ENCODE measurements at places on chromosomes 11 and 22. TPM values are rescaled to one million over a fixed set of nuclear protein-coding genes. Genes with fewer than 3 reads are reported as not detected.

PRG3 gene
- not detected for total RNA-seq

SERPIND1 gene
- total RNA-seq, result not detected

CHRDL2 gene
- not detected for total RNA-seq

B4GALNT4 gene
- 5.1 TPM for total RNA-seq

INSC gene
- not detected for total RNA-seq

IGSF9B gene
- 73.6 TPM for total RNA-seq

GAL3ST1 gene
- not detected for total RNA-seq

CDHR5 gene
- total RNA-seq, result not detected

SLC25A18 gene
- total RNA-seq, result not detected

- no peak for DNase-seq
Measured at GRCh38 chr11:77173494-77173893, 45.4 kb downstream of the MYO7A start.

DNA sequence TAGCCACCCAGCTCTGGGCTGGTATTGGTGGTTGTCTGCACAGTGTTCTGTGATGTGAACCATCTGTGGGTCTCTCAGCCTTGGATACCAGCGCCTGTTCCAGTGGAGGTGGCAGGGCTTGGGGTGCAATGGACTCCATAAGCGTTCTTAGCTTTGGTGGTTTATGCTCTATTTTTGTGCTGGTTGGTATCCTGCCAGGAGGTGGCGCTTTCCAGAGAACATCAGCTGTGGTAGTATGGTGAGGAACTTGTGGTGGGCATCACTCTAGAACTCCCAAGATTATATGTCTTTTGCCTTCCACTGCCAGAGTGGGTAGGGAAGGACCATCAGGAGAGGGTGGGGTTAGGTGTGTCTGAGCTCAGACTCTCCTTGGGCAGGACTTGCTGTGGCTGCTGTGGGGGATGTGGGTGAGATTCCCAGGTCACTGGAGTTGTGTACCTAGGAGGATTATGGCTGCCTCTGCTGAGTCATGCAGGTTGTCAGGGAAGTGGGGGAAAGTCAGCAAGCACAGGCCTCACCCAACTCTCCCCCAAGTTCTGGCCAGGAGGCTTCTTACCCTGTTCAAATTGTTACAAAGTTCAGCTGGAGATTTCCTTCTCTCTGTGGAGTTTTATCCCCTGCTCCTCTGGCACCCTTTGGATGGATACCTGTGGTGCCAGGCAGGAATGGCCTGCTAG is 47.2 kb downstream of the MRGPRX2 start:
- no peak for DNase-seq

- DNase-seq, result peak; percentile 47
Measured at GRCh38 chr11:110077831-110078325, 15.3 kb upstream of the ZC3H12C start.

GRCh38 chr22:28021116-28021997 is 102.3 kb upstream of the PITPNB start:
- no peak for DNase-seq

DNA sequence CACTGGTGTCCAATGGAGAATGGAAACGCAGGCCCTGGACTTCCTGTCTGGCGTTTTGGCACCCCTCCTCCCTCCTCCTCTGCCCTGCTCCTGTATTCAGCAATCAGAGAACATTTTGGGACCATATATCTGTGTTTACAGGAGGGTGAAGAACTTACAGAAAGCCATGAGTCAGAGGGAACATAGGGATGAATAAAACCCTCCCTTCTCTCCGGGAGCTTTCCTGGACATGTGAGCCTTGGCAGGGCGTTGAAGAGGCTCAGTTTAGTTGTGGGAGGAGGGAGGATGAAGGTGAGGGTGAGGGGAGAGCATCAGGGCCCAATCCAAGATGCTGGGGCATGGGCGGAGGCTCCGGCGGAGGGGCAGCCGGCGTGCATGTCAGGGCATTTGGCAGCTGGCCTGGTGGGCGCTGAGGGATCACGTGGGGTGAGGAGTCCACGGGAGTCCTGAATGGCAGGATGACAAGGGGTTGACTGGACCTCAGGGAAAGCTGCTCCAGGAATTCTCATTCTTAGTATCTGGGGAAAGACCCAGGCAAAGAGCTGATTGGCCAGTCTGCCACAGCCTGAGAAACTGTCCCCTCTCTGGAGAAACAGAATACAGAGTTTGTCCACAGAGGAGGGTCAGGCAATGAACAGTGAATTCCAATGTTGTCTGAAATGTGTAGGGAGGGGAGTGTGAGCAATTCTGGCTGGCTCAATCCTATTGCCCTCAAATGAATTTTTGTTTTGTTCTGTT is 28.9 kb downstream of the MICAL2 start:
- no peak for DNase-seq

DNA sequence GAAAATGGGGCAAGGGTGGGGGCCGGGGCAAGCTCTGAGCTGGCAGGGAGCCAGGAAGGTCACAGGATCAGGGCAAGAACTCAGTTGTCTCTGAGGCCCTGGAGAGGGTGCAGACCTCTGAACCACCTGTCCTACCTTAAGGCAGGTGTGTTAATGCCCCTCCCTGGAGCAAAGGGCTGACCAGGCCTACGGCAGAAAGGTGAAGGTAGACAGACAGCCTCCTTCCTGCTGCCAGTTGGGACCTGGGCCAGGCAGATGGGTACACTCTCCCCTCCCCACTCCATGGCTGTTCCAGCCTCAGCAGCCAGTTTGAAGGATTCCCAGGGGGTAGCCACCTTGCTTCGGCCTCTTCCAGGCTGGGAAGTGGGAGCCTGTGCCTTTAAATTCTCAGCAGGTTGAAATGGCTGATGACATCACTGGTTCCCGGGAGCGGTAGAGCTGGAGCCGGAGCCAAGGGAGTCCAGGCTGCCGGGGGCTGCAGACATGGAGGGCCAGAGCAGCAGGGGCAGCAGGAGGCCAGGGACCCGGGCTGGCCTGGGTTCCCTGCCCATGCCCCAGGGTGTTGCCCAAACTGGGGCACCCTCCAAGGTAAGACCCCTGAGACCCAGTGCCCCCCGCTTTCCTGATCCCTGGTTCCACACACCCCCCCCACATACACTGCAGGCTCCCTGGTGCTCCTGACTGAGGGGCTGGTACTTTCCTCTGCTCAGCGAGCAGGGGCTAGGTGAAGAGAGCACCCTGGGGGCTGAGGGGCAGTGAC is at the start of gene INPP5J:
Gene INPP5J, plus strand, starts transcription at position 435 of the 760 bp plus-strand sequence. Its CDS starts 49 bp downstream, at position 484.
- DNase-seq, result no peak

DNA sequence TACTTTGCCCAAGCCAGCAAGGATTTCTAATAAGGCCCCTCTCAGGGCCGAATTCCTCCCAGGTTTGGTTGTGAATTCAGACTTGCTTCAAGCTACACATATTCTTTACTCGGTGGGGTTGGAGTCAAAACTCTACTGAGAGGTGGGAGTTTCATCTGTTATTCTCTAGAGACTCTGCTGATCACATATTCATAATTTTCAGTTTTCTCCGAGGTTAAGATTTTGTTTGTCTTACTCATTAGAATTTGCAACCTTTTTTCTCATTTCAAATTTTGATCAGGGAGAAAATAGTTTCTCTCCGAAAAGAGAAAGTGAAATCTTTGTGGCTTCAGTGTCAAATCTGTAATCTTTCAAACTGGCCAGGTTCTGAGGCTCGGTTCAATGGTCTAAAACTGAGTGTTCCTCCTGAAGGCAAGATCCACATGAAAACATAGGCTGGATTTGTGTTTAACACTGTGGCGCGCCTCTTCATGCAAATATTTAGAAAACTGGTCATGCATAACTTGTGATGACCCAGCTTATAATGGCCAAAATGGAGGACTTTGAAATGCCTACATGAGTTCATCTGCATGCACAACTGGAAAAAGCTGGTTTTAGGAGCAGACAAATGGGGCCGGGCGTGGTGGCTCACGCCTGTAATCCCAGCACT is 21.5 kb upstream of the GSTP1 start:
- no peak for DNase-seq

DNA sequence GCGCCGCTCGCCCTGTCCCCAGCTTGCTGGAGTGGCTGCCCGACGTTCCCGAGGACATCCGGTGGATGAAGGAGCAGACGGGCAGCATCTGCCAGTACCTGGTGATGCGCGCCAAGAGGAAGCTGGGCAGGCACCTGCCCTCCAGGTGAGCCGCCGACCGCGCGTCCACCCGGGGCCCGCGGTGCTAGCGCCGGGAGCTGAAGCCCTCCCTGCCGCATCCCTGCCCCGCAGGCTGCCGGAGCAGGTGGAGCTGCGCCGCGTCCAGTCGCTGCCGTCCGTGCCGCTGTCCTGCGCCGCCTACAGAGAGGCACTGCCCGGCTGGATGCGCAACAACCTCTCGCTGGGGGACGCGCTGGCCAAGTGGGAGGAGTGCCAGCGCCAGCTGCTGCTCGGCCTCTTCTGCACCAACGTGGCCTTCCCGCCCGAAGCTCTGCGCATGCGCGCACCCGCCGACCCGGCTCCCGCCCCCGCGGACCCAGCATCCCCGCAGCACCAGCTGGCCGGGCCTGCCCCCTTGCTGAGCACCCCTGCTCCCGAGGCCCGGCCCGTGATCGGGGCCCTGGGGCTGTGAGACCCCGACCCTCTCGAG is 3.3 kb upstream of the CRACR2B start:
- DNase-seq, result no peak

DNA sequence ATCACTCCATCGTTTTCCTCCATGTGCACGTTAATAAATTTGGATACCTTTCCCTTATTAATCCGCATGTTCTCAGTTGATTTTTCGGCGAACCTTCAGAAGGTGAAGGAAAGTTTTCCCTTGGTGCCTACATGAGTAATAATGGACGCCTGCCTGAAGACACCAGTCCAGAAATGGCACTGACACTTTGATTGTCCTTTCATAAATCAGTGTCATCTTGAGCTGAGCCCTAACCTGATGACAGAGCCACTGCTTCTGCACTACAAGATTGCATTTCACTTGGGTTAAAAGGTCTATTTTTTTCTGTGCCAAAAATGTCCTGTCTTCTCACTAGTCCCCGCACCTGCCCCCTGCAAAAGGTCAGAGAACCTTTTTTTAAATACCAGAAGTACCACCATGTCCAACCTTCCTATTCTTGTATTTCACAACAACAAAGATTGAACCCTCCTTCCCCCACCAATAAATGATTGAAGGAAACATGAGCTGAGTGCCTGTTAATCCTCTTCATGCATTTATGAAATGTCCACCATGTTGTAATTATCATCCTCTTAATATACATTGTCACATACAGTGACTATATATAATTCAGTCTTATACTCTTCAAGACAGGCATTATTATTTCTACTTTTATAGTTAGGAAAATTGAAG is 219.9 kb upstream of the UBASH3B start:
- no peak for DNase-seq

DNA sequence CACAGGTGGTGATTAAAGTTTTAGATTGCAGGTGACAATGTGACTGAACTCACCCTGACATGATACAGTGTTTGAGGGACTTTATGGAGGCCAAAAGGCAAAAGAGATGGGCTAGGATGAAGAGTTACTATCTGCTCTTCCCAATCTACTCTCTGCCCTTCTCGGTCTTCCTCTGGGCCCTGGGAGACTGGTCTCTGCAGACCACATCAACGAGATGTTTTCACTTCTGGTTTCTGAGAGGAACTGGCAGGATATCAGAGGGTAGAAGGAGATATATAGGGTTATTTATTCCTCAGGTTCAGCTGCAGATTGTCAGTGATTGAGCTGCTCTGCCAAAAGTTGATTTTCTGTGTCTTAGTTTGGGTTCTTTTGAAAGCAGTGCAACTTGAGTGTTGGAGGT is 32.4 kb upstream of the CD44 start:
- DNase-seq, result no peak

GRCh38 chr11:36056160-36056751 is 112.4 kb downstream of the LDLRAD3 start:
- no peak for DNase-seq

GRCh38 chr22:24107661-24108060 is 73.6 kb upstream of the SUSD2 start:
- DNase-seq, result no peak

GRCh38 chr11:6824136-6824823 is 21.2 kb upstream of the OR10A5 start:
- DNase-seq, result no peak

DNA sequence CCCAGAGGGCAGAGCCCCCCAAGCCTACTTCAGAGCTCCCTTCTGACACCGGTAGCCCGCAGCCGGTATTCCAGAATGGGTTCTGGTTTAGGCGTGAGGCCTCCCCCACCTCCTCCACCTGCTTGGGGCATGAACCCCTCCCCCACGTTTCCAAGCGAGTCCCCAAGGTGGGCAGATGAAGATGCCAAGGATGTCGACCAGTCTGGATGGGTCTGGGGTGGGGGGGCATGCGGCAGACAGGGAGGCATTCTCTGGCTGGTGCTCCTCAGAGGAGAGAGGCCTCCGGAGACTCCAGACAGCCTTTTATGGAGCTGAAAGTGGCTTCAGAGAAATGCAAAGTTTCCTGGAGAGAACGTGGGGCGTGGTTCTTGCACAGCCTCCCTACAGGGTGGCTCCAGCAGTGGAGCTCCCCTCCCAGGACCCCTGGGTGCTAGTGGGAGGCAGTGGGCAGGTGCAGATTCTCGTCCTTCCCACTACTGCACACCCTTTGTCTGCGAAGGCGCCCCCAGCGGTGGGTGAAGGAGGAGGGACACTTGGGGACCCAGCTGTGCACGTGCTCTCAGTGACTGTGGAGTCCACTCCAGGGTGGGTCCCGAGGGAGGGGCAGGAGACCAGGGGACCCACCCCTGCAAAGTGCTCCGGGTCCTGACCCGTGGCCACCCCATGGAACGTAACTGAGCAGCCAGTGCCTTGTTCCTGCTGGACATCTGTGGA is 4.2 kb downstream of the CCND1 start:
- DNase-seq, result no peak

GRCh38 chr11:66996609-66997273 is 21.6 kb downstream of the C11orf86 start:
- no peak for DNase-seq

- DNase-seq, result no peak
Measured at GRCh38 chr11:132499661-132500060, 1032.6 kb downstream of the OPCML start.

DNA sequence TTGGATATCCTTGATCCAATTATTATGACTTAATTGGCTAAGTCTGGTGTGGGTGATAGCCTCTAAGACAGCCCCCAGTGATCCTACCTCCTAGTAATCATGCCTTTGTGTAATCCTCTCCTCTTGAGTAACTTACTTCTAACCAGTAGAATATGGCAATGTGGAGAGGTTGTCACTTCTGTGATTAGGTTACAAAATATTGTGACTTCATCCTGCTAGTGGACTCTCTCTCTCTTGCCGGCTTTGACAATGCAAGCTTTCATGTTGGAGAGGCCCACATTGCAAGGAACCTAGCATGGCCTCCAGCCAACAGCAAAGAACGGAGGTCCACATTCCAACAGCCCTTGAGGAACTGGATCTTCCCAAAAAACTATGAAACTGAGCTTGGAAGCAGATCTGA is 19.5 kb downstream of the YPEL4 start:
- DNase-seq, result no peak

DNA sequence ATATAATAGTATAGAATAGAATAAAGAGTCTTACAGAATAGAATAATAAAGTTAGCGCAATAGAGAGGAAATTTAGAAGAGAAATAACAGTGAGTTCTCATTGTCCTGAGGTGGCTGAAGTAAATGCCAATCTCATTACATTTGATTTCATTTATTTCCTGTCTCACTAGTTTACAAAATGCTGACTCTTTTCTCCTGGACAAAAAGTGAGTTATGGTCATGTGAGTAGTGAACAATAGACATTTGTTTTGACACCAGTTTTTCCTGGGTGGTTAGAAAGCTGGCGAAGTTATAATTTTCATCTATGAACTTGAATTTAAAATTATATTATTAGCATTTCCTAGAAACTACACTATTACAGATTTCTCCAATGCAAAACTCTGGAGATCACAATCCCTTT is 143.7 kb downstream of the TYR start:
- no peak for DNase-seq

- DNase-seq, result no peak
Measured at GRCh38 chr11:46386674-46387073, 4.9 kb downstream of the CHRM4 start.
